ENCODE measurements at places on chromosomes 7 and 10.

- DNase-seq: no peak
Measured at GRCh38 chr10:110490640-110491039, 7.1 kb upstream of the DUSP5 start.

GRCh38 chr10:34661580-34661979 is 153.5 kb downstream of the PARD3 start:
- no peak for DNase-seq

DNA sequence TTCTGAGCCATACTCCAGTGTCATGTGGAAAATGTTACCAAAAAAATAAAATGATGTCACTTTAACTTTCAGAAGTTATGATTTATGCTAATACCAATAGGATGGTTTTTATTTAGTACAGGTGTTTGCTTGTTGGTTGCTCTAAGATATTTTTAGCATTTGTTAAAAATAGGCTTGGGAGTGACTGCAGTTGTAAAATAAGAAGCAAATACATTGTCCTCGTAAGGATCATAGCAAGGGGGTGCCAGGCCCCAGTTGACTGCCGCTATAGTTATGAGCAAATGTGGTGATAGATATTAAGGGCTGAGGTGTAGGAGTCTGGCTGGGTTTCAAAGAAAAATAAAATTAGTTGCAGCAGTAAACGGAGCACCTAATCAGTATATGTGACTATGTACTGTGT is 354.4 kb upstream of the BMPER start:
- no peak for DNase-seq

GRCh38 chr10:91930939-91931338 is 7.4 kb downstream of the BTAF1 start:
- DNase-seq: no peak

DNA sequence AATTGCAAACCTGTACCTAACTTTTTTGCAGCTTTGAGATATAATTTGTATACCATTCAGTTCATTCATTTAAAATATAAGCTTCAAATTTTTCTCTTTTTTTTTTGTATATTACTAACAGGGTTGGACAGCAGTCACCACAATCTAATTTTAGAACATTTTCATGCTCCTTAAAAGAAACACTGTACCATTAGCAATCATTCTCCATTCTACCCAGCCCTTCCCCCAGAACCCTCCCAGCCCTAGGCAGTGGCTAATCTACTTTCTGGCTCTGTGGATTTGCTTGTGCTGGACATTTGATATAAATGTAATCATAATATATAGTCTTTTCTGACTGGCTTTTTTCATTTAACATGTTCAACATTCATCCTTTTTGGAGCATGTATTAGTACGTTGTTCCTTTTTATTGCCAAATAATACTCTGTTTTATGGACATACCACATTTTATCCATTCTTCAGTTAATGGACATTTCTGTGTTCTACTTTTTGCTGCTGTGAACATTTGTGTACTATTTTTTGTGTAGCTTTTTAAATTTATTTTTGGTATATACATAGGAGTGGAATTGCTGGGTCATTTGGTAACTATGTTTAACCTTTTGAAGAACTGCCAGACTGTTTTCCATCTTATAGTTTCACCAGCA is 40.9 kb upstream of the ST7 start:
- no peak for DNase-seq

DNA sequence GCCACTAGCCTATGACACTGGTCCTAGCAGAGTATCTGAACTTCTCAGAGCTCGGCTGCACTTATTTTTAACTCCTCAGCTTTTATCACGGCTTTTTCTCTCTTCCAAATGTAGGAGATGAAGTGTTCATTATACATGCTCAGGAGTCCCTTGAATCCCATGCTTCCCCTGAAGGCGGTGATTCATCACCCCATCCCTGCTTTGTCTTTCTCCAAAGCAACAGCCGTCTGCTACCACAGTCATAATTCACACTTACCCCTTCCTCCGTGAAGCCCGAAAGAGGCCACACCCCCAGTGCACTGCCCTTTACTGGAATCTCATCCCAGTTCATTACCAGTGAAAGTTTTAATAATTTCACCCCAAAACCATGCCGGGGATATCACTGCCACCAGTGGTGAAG is 301.5 kb upstream of the SHH start:
- no peak for DNase-seq

All from inflammatory macrophage treated with lipopolysaccharide for 4 hours (primary cell).